SIG-M5 (cell line): ENCODE measurements at places on chromosomes 7 and 10.

DNA sequence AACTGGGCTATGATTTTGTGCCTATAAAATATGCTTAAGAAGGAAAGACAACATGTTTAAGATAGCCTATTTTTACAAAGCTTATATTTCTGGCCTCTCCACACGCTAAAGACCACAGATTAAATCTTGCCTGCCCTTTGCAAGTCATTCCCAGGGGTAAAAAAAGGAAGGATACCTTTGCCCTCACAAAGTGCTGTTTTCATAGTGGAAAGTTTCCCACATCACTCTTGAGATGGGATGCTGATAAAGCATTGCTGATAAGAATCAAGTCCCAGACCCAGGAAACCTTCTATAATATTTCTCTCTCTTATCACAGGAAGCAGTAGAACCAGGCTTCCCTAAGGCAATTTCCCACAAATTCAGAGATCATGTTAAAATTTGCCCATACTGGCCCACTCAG, 56.5 kb downstream of the GSAP start:
- no peak for DNase-seq

DNA sequence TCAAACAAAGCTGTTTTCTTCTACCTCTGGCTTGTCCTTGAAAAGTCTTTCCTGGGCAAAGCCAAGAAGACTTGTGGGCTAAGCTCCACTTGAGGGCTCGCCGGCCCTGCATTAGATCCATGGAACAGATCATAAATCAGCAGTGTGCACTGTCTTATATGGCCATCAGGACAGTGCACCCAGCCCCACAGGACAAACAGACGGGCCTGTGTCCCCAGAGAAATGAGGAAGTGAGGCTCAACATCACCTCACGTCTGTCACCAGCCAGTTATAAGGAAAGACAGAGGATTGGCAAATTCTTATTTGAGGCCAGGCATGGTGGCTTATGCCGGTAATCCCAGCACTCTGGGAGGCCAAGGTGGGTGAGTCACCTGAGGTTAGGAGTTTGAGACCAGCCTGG, 12.3 kb upstream of the IFT22 start:
- DNase-seq, result no peak

DNA sequence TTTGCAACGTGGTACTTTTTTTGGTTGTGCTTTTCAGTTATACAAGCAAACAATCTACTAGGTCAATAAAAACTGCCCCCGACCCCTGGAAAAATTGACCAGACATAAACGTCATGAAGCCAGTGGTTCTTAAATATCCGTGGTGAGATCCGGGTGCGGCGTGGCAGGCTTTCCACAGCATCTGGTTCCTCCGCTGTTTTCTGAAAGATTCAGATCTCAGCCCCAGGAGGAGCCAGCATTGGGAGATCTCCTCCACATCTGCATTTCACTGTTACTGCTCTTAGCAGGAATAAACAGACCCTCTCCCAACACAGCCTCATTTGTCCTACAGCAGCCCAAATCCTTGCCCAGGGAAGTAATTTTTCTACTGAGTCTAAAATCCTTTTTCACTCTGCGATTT, 664.3 kb upstream of the FOXK1 start:
- DNase-seq, result no peak

DNA sequence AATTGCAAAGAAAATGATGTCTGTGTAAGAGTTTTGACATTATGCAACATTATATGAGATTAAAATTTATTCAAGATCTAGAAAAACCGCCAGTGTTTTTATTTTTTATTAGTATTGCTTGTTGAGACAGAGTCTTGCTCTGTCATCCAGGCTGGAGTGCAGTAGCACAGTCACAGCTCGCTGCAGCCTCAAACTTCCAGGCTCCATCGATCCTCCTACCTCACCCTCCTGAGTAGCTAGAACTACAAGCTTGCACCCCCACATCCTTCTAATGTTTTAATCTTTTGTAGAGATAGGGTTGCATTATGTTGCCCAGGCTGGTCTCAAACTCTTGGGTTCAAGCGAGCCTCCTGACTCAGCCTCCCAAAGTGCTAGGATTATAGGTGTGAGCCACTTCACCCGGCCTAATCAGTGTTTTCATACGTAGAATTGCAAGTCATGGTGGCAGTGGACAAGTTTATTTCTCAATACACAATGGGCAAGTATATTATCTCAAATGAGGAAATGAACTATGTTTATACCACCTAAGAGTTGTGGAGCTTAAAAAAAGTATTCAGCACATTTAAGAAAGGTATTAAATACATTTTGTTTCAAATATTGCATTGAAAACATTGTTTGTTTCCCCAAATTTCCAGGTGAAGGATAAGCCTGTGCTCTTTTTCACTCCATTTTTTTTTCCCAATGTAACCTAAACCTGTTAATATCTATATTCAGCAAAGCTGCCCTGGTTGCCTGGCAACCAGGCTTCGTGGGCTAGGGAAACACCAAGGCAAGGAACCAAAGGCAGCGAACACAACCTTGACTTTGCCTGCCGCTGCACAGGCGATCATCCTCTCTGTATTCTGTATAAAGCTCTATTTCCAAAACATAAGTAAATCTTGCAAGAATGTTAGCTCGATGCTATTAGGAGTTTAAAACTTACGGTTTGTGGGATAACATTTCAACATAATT, 163.9 kb downstream of the CACNB2 start:
- no peak for DNase-seq

DNA sequence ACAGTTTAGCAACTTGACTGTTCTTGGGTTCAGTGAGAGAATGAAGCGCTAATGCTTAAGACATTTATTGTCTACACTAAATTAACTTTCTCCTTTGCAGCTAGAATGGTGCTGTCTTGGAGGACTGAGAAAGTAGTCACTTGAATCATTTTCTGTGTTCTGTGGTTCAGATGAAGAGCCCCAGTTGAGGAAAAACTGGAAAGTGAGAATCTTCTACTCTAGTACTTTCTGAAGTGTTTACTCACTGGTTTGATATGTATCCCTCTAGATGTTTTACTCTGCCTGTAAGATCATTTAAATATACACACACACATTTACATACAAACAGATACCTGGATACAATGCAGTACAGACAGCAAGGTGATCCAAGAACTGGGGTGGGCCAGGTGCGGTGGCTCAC, 308.1 kb downstream of the CAMK1D start:
- DNase-seq, result no peak

DNA sequence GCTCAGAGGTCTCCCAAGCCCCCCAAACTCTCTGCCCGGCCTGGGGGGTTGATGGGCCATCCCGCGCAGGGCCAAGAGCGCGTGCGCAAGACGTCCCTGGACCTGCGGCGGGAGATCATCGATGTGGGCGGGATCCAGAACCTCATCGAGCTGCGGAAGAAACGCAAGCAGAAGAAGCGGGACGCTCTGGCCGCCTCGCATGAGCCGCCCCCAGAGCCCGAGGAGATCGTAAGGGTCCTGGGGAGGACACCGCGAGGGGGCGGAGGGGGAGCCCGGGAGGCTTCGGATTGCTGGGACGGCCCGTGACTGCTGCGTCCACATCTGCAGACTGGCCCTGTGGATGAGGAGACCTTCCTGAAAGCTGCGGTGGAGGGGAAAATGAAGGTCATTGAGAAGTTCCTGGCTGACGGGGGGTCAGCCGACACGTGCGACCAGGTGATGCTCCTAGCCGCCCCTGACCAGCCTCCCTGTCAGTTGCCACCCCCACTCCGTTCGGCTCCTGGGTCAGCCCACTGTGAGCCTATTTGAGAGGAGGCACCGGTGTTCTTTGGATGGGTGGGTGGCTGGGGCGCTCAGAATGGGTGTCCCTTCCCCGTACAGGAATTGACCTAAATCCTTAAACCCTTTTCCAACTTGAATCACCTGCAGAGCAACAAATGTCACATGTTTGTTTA, 5.7 kb downstream of the ANKRD2 start:
- DNase-seq, result no peak

GRCh38 chr10:681670-682318, 7.7 kb downstream of the DIP2C start:
- DNase-seq, result no peak

DNA sequence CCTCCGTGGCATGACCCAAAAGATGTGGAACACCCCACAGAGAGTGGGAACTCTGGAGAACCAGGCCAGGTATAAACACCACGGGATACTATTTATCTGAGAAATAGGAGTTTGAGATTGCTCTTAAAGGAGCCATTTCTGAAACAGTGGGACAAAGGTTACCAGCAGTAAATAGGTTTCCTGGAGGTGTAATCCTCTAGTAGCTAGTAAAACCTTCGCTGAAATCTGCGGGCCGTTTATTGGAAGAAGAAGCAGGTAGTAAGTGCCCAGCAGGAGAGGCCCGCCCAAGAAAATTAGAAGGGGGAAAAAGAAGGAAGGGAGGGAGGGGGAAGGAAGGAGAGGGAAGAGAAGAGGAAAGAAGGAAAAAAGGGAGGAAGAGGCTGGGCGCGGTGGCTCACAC, 51.6 kb downstream of the CHST3 start:
- no peak for DNase-seq

DNA sequence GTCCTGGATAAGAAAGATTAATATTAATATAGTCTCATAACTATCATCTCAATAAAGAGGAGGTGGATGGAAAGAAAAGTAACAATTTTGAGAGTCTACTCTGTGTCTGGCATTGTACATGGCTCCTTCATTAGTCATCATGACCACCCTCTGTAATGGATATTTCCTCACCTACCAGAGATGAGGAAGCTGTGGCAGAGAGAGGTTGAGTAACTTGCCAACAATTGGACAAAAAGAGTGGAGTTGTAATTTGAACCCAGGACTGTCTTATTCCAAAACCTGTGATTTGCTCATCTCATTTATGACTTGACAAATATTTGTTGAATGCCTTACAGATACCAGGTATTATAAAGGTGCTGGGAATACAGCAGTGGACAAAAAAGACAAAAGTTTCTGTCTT, 2.1 kb upstream of the IDE start:
- peak; percentile 74 for DNase-seq

GRCh38 chr7:139999516-139999915, 63.2 kb downstream of the PARP12 start:
- no peak for DNase-seq

DNA sequence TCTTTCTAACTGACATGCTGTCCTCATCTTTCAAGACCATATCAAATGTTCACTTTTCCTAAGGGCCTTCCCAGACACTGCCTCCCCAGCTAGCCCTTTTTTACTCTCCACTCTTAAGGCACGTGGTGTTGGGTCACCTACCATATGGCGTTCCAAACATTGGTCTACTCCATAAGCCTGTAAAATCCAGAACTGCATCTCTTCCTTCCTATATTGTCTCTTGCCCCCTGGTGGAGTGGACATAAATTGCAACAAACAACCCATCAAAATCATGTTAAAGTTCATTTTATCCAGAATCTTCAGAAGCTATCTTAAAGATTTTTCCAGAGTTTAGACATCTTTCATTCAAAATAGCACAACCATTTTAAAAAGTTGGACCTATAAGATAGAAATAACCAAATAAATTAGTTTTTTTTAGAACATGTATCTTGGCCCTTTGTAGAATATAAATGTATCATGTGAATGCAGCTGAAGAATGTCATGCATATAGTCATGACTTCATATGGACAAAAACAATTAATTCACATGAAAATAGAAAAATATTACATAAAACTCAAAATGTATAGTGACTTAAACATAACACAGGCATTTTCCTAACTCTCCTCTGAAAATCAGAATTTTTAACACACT, 180.6 kb upstream of the CHRM2 start:
- DNase-seq, result no peak
